IMR-90 (cell line): ENCODE measurements at places on chromosomes 13 and 19. TPM values are rescaled to one million over a fixed set of nuclear protein-coding genes. Genes with fewer than 3 reads are reported as not detected.
A peak's percentile ranks its signal among the peaks of the same experiment; 100 is the strongest.

KIR3DL2 gene
- not detected in 2 replicates for polyA plus RNA-seq

C1QTNF9B gene
- polyA plus RNA-seq, result 0.79 and 1.1 TPM in 2 replicates

DNA sequence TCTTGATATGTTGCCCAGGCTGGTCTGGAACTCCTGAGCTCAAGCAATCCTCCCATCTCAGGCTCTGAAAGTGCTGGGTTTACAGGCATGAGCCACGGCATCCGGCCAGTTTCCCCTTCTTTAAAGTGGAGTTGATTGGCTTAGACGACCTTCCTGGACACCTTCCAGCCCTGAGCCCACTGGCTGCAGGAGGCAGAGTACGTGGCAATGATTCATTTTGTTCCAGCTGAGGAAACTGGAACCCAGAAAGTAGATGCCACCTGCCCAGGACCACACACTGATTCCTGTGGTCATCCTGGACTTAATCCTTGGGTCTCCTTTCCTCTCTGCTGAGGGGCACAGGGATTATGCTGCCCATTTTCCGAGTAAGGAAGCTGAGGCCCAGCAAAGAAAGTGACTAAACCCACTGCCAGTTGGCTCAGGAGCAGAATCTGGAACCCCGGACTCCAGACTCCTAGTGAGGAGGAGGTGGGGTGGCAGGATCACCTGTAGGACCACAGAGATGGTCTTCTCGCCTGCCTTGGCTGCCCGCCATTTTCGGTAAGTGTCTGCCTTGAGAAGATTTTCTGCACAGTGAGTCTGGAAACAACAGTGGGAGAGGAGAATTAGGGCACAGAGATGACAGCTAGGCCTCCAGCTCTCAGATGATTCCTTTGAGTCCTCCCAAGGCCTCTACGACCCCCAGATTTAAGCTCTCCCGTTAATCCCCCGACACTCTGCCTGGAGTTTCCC, 737 bp downstream of the XRCC1 start:
- 0 out of 2 replicates have a peak, but pooled peaks cover 1% of the 10 kb centered on the region for H3K36me3 ChIP-seq
- peak overlapping the region; percentile 90 for H3K27ac ChIP-seq
- peak; percentile 35 for DNase-seq
- H3K27me3 ChIP-seq, result no peaks in the 10 kb centered on the region

DNA sequence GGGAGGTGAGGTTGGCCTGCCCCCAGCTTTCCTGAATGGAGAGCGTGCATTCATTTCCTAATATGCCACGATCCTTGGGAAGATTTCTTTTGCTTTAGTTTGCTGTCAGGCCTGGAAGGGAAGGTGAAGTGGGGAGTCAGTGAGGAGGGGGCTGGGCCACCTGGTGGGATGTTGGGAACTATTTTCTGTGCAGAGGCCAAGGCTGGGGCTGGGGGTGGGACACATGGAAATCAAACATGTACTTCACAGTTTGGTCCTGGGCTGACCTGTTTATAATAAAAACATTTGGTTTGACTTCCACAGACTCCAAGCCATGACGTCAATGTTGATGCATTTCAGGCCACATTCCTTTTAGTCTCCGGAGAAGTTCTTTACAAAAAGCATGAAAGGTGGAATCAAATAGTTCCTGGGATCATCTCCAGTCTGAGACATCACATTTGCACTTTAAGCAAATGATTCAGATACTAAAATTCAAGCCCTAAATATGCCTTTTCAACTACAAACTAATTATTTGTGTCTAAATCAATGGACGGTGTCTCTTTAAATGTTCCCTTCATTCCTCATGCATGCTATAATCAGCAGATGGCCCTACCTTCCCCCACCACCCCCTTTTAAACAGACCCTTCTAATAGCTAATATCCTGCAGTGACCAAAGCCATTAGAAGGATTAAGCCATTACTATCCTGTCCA, 41.5 kb upstream of the MEDAG start:
- peak overlapping the region; percentile 94 for H3K27ac ChIP-seq
- peak; percentile 98 for DNase-seq
- H3K27me3 ChIP-seq, result no peaks in the 10 kb centered on the region
- H3K36me3 ChIP-seq, result no peaks in the 10 kb centered on the region

C19orf25 gene
- 34.9 and 40.8 TPM in 2 replicates for polyA plus RNA-seq

ZNF709 gene
- 0.43 and 0.50 TPM in 2 replicates for polyA plus RNA-seq

- H3K4me3 ChIP-seq, result no peak overlapping the region
- no peak overlapping the region for H3K27ac ChIP-seq
- no peaks in the 10 kb centered on the region for H3K4me1 ChIP-seq
- H3K36me3 ChIP-seq, result no peaks in the 10 kb centered on the region; the same call in 1 of the 2 replicates
- peaks cover 11% of the 10 kb centered on the region for H3K27me3 ChIP-seq
Observed at GRCh38 chr19:38412961-38413360, 10.1 kb downstream of the FAM98C start.

DNA sequence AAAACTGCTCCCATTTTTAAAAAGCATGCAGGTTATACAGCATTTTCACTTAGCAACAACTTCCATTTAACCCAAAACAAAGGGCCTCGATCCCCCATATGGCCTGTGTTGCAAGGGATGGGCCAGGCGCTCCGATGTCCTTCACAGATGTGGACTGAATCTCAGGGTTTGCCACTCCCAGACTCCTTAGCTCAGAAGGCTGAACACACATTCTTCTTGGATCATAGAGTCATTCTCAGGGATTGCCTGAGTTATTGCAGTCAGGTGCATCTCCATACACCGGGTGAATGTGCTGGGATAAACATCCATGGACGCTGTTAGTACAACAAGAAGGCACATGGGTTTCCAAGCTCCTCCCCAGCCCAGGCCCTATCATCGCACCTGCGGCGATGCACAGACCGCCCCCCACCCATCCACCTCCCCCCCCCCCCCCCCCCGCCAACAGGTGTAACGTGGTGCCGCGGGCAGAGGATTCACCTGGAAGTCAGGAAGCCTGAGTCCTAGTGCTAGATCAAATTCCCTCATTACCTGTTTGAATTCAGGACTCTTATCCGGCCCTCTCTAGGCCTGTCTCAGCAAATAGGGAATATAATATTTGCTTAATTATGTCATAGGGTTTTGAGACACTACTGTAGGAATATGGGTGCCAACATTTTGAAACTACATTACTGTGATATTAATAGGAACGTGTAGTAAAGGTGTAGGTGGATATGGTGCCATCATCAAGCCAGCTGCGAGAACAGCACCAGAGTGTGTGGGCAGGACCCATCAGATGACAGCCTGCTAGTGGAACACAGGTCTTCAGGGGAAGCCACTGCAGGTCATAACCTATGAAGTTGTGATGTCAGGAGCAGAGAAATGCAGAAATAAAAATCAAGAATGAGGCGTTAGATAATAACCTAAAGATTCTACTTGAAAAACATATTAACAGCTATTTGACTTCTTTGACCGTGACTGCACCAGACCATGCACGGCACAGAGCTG, 110.9 kb downstream of the SACS start:
- no peak overlapping the region for H3K4me3 ChIP-seq
- peaks cover 20% of the 10 kb centered on the region for H3K4me1 ChIP-seq
- peak; percentile 6 for DNase-seq
- peaks cover 2% of the 10 kb centered on the region for H3K36me3 ChIP-seq

GRCh38 chr13:84417416-84417815, 535.1 kb upstream of the SLITRK1 start:
- no peak overlapping the region for H3K27ac ChIP-seq
- no peak overlapping the region for H3K4me3 ChIP-seq
- H3K4me1 ChIP-seq, result no peaks in the 10 kb centered on the region

DNA sequence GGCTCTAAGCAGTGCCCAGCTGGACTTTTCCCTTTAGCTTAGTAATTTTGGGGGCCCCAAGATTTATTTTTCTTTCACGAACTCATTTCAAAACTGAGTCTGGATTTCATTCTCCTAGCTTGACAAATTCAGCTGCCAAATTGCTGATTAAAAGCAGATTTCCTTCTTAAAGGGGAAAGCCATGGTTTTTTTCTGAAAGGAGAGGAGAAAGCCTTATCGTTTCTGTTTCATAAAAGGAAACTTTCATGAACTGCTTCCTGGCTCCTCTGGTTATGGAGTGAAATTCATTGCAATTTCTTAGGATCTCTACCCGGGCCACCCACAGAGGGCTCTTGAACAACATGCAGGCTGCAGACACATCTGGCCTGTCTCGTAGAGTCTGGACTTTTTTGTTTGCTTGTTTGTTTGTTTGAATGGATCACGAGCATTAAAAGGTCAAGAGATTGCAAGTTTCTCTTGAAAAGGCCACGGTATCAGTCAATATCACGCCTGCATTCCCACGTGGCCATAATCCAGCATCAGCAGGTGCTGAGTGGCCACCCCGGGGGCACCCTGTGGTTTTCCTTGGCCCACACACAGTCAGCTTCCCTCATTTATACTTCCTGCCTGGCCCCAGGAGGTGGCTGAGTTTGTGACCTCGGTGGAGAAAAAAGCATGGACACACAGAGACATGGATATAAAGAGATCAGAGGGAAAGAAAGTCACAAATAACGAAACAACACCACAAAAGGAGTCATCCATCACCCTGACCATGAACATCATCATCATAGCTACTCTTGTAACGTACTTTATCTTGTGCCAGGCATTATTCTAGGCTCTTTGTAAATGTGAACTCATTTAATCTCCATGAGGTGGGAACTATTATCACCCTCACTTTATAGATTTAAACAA, 10.5 kb upstream of the KLK4 start:
- H3K27ac ChIP-seq, result no peak overlapping the region
- no peak overlapping the region for H3K4me3 ChIP-seq
- H3K27me3 ChIP-seq, result no peaks in the 10 kb centered on the region; the same call in 1 of the 2 replicates
- H3K4me1 ChIP-seq, result no peaks in the 10 kb centered on the region
- no peaks in the 10 kb centered on the region for H3K36me3 ChIP-seq

MIPEP gene
- 15.0 and 16.8 TPM in 2 replicates for polyA plus RNA-seq

DNA sequence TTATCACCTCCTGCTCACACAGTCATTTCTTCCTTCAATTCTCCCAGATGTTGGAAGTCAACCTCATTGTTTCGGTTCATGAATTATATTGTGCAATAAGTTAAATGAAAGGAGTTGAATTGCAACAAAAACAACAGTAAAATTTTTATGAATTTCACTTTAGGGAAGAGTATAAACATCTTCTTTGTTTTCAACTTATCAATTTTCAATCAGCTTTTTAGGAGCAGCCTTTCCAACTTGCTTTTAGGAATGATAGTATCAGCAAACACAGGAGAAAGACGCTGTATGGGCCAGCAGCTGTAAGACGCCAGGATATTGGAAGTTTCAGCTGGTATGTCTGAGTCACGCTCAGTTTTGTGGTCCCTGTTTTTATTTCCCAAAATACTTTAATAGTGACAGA, 132.5 kb upstream of the ARGLU1 start:
- H3K36me3 ChIP-seq, result no peaks in the 10 kb centered on the region
- H3K27ac ChIP-seq, result no peak overlapping the region

- H3K27ac ChIP-seq, result peak overlapping the region; percentile 98
- H3K4me1 ChIP-seq, result peaks cover 26% of the 10 kb centered on the region
- H3K36me3 ChIP-seq, result peaks cover 9% of the 10 kb centered on the region
Observed at GRCh38 chr13:98370806-98371515, 193.9 kb upstream of the RNF113B start.

PSG4 gene
- polyA plus RNA-seq, result 211 and 223 TPM in 2 replicates

SIGLEC5 gene
- not detected in 2 replicates for polyA plus RNA-seq

DNA sequence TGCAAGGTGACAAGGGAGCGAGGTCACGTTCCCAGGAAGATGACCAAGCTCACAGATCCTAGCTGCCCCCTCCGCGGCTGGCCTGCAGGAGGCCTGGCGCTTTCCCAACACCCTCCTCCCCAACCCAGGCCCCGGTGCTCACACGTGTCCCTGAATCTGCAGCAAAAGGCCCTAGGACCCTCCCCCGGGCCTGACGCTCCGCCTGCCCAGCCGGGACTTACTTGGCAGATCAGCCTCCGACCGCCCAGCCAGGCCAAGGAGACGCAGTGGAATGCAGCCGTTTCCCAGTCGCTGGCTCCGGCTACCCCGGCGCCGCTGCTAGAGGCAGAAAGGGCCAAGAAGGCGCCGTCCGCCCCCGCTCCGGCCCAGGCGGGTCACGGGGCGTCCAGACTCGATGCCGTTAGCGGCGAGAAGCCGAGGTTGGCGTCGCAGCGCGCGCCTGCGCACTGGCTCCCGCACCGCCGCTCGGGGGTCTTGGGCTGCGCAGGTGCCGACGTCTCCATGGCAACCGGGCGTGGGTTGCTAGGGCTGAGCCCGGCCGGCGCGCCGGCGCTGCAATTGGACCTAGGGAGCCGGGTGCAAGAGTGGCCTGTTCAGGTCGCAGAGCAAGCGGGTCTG, at the start of gene PNMA8A:
Gene PNMA8A (minus strand): TSS at position 448 of the 618 bp plus-strand sequence. CDS start 528 bp downstream, outside the sequence.
- peak; percentile 57 for DNase-seq
- H3K4me3 ChIP-seq, result peak within 1 kb of the TSS; percentile 1
- H3K27ac ChIP-seq, result no peak within 1 kb of the TSS; the same call in 1 of the 2 replicates
- H3K27me3 ChIP-seq, result no peaks in the 10 kb centered on the region

FBXO27 gene
- polyA plus RNA-seq, result 0.50 and 0.57 TPM in 2 replicates

DNA sequence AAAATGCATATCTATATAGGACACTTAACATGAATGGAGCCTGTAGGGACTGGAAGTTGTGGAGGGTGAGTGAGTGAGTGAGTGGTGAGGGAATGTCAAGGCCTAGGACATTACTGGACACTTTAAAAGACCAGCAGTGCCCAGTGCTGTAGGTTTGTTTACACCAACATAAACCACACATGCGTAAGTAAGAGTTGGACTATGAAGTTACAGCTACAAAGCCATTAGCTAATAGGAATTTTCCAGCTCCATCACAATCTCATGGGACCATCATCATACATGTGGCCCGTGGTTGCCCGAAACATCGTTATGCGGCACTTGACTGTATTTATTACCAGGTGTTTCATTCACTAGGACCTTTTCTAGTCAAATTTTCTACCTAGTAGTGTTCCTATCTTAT, 49.2 kb downstream of the LATS2 start:
- peak overlapping the region; percentile 44; the same call in 1 of the 2 replicates for H3K27ac ChIP-seq
- H3K27me3 ChIP-seq, result no peaks in the 10 kb centered on the region
- peaks cover 41% of the 10 kb centered on the region for H3K4me1 ChIP-seq
- peaks cover 9% of the 10 kb centered on the region for H3K36me3 ChIP-seq
